ENCODE measurements at places on chromosomes 5 and 9.

GRCh38 chr5:161545344-161546094, 1.0 kb downstream of the GABRB2 start:
- no peak for DNase-seq

DNA sequence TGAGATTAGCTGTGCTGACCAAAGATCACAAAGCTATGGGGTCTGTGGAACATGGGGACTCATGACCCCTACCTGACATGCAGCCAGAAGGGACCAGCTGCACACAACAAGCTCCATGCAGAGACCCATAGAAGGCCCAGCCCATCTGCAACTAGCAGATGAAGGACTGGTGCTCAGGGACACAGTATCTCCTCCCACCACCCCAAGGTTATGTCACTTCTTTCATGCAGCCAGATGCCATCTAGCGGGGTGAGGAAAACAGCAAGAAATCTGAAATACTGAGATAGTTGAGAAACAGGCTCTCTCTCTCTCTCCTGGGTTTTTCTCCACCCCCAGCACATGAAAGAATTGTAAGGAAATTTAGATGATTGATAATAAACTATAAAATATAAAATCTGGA, 161.3 kb upstream of the DAPK1 start:
- DNase-seq = no peak

DNA sequence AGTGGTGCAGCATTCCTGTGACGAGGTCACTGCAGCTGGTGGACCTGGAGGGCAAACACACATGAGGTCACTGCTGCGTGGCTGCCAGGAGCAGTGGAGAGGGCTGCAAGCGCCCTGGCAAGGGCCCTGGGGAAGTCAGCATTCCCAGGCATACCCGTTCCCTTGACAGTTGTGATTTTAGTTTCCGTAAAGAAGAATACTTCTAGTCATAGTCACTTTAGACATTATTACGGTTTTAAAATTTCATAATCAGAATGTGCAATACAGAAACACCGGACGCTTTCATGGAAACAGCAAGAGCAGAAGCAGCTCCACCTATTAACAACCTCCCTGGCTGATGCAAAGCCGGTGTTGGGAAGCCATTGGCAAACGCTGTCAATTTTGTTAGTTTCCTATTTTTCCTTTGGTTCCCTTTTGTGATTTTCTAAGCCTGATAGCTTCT, 129.8 kb downstream of the GADD45G start:
- no peak for DNase-seq

DNA sequence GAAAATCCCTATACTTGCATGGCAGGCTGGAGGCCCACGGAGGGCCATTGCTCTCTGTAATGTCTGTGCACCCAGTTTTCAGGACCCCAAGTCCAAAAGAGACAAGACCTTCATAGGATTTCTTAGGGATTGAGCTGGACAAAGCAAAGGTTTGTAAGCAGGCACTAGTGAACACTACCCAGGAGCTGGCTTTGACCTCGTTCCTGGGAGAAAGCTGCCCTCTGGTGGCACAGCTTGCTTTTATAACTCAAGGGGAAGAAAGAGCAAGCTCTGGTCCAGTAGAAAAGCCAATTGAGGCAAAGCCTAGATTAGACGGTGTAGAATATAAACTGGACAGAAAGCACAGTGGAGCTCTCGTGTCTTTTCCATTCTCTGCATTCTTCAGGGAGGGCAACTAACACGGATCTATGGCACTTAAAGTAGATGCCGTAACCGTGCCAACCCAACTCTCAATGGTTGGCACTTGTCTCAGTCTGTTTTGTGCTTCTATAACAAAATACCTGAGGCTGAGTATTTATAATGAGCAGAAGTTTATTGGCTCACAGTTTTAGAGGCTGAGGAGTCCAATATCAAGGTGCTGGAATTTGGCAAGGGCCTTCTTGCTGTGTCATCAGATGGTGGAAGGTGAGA, 7.9 kb downstream of the GABRP start:
- no peak for DNase-seq

- no peak for DNase-seq
Observed at GRCh38 chr5:146084376-146084775, 21.0 kb downstream of the PLAC8L1 start.

- DNase-seq = no peak
Observed at GRCh38 chr5:168390491-168390890, 95.8 kb upstream of the RARS1 start.

- DNase-seq = no peak
Observed at GRCh38 chr5:45578270-45578669, 117.9 kb downstream of the HCN1 start.

GRCh38 chr5:120873083-120873482, 409.0 kb downstream of the PRR16 start:
- no peak for DNase-seq

GRCh38 chr9:78470741-78471140, 173.8 kb downstream of the PSAT1 start:
- no peak for DNase-seq

GRCh38 chr5:95238560-95239325, 46.2 kb downstream of the MCTP1 start:
- DNase-seq = no peak

GRCh38 chr5:1075555-1075881, 36.3 kb downstream of the SLC12A7 start:
- no peak for DNase-seq

DNA sequence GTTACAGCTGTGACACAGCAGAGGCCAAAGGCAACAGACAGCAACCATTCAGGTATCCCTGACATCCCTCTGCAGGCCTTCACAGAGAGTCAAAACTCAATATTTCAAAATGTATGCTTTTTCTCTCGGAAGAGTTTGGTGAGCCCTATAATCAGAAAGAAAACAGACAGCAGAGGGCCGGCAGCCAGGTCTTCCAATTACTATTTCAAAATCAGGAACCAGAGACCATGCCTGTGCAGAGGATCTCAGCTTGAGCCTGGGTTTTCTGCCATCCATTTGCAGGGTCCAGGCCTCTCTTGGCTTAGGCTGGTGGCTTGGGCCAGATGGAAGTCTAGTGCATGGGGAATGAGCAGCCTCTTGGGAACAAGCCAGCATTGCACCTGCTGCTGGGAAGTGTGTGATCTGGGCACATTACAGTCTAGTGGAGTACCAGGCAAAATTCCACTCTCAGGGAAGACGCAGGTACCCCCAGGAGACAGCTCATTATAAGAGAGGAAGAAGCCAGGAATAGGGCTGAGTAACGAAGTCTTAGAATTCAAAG, 231.3 kb downstream of the ENC1 start:
- DNase-seq = no peak

GRCh38 chr5:81162501-81162900, 70.6 kb upstream of the CKMT2 start:
- DNase-seq = no peak

DNA sequence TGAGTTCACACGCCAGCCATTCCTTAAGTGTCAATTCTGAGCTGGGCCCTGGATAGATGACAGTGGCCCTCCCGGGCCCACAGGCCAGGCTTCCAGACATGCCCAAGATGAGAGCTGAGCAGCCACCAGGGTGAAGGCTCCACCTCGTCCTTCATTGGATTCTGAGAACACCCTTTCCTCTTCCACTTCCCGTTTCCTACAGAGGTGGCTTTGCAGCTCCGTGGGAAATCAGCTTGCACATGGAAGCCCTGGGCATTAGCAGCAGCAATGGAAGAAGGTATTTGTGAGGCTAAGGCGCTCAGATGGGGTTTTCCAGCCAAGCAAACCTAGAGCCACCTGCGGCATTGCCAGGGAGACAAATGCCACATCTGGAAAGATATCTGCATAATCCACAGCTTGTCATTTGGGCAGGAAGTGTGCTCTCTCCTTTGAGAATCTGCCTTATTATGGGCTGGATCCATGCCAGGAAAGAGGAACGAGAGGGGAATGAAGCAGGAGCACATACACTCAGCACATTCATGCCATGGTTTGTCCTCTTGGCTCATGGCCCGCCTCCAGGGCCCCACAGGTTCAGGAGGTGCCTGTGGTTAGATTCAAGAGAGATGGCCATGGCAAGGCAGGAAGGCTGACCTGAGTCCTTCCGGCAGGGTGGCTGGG, 34.1 kb downstream of the CFAP77 start:
- no peak for DNase-seq

- DNase-seq = no peak
Observed at GRCh38 chr9:135087489-135087792, at the start of gene OLFM1. OLFM1 (plus strand) TSS chr9:135087668; CDS start chr9:135087990, 322 bp downstream.

GRCh38 chr9:27497883-27498417, 26.1 kb upstream of the IFNK start:
- no peak for DNase-seq

- DNase-seq = no peak
Observed at GRCh38 chr9:29548436-29548835, 1975.2 kb upstream of the C9orf72 start.

GRCh38 chr9:14908295-14909180, 1.7 kb downstream of the FREM1 start:
- DNase-seq = no peak

DNA sequence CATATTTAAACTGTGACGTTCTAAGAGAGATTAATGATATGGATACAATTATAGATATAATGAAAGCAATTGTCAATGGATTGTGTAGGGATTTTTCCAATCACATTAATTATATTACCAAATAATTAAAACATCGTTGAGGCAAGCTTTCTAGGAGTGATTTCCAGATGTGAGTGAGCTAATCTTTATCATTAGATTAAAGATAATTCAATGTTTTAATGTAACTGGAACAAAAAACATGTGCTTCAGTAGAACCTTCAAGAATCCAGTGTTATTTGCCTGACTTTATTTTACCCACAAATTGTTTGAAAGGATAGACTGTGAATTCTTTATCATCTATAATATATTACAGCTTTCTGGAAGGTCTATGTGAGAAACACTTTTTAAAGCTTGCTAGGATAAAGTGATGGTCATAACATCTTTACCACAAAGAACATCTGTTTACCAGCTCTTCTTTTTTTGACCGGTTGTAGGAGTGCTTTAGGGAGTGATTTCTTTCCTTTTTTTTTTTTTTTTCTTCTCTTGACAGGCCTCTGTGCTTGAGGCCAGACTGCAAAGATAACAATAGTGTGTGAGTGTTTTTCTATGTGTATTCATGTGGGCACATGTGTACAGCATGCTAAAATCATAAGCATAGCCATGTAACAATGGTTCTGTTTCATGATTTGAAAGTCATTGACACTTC, 35.0 kb downstream of the SNCAIP start:
- no peak for DNase-seq

DNA sequence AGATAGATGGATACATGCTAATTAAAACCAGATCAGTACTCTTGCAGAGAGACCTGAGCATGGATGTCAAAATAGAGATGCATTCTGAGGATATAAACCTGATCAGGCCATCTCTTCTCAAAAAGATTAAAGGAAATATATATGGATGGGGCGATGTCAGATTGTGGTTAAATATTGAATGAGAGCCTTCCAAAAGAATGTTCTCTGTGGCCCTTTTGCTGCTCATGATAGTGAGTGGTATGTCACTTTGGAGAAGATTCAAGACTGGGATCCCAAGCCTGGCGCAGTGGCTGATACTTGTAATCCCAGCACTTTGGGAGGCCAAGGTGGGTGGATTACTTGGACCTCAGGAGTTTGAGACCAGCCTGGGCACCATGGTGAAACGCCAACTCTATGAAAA, 20.5 kb downstream of the ZNF131 start:
- no peak for DNase-seq

- DNase-seq = no peak
Observed at GRCh38 chr5:149062371-149063016, 368 bp downstream of the SH3TC2 start.

Measured in NCI-H1436 treated with DMSO at 0.1 percent for 48 hours (cell line).